Iris pigment epithelial cell (primary cell): ENCODE measurements at places on chromosomes 5 and 9.
A peak's percentile ranks its signal among the peaks of the same experiment; 100 is the strongest.

DNA sequence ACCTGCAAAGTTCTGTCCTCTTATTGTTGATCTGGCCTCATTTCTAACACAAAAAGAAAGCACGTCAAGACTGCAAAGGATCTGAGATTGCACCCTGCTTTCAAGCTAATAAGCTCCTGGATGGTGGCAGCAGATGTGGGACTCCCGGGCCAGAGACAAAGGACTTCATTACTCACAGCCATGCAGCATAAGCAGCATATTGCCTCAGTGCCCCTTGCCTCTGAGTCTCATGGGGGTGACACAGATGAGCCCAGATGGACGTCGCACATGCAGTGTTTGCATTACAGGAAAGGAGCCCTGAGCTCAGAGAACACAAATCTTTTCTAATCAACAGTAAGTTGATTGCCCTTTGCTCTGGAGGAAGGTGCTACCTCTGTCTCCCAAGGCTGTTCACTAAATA is 105.0 kb downstream of the SLC28A3 start:
- no peak for DNase-seq

DNA sequence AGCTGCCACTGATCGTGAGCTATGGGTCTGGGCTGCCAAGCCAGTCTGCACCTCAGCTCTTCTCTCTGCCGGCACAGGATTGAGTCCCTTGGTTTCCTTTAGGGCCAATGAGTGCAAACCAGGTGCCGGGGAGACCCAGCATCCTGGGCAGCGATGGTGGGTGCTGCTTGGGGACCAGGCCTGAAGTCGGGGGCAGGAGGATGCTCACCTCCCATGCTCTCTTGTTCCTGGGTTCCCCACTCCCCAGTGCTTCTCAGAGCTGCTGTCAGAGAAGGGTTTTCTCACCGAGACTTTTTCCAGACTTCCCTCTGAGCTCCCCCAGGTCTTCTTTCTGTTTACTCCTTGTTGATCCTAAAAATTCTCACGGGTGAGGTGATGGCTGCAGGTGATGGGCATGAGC is 61.2 kb downstream of the IRX1 start:
- no peak for DNase-seq

GRCh38 chr9:133260334-133261102 is 14.5 kb downstream of the ABO start:
- no peak for DNase-seq

DNA sequence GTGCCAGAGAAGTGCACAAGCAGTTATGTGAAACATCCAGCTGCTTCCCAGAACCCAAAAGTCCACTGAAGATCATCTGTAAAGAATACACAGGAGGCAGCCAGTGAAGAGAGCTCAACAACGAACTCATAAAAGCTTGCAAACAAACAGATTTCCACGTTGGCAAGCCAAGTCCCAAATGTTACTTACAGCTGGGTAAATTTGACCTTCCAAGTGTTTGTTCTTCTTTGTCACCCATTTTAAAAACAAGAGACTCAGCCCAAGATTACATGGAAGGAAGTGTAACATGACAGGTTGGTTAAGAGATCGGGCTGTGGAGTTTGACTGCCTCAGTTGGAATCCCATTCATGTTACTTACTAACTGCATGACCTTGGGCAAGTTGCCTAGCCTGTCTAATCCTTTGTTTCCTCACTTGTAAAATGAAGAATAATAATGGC is 174.9 kb upstream of the PAPPA start:
- DNase-seq: peak; percentile 89

DNA sequence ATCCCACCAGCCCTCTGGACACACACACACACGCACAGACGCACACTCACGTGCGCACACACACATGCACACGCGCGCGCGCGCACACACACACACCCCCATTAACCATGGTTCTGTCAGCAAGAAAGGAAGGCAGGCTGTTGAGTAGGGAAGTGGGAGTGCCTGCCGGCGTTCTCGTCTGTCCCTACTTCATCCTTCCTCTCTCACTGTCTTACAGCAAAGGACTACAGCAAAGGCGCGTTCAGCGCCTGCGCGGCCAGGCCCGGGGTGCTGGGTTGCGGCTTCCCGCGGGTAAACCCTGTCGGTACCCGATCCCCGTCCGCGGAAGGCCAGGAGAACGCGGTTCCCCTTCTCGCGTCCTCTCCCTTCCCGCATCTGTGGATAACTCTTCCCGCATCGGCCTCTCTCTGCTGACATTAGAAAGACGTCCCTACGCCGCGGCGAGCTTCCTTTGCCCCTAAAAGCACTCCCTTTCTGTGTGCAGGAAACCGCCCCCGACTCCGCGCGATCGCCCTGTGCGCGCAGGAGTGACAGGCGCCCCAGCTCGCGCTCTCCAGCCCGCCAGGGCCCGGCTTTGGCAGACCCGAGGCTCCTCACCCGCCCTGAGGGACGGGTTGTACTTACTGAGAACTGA is 219.2 kb downstream of the AGTPBP1 start:
- peak; percentile 34 for DNase-seq

DNA sequence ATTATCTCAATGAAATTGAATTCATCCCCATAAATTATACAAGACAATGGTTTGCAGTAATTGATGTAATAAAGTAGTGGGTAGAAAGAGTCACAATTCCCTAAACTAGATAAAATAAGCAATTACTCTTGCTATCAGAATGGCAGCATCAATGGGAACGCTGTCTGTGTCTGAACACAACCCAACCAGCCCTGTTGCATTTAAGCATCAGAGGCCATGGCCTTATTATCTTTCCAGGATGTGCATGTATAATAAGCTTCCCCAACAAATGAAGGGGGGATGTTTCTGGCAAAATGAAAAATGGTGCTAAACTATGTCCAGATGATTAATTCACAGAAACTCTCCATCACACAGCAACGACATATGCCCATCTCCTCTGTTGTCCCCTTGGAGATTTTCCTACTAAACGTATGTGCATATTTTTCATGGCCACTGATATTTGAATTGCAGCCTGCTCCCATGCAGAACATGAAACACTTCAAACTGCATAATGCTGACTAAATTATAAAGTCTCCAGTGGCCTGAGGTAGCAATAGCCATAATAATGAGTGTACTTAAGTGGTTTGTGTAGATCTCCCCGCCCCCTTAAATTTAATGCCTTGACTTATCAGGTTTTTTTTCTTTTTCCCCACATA is 306.9 kb upstream of the ADAMTS16 start:
- no peak for DNase-seq

- no peak for DNase-seq
Observed at GRCh38 chr9:107105784-107106183, 177.3 kb upstream of the RAD23B start.

DNA sequence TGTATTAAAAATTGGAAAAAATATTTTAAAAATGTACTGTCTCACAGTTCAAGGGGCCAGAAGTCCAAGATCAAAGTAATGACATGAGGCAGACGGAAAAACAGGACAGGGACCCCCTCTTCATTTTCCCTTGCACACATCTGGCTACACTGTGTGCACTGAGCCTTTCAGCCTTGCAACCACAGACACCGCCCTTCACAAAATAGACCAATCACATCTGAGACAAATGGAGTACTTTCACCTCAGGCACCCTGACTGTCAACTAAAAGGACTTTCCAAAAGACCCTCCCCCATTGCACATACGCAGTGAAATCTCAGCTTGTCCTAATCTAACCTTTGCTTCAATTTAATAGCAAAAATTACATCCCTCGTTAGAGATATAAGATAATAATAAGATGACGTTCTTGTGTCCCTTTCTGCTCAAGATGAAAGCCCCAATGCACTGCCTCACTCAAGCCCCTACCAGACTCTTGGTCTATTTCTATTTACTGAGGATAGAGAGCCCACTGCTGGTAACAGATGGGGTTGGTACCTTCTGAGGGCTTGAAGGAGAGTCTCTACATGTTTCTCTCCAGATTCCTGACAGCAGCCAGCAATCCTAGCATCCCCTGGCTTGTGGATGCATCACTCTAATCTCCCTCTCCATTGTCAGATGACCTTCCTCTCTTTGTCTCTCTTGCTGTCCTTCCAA is 514.8 kb upstream of the ADAMTS16 start:
- no peak for DNase-seq
